ENCODE measurements at places on chromosomes 2 and 18.

DNA sequence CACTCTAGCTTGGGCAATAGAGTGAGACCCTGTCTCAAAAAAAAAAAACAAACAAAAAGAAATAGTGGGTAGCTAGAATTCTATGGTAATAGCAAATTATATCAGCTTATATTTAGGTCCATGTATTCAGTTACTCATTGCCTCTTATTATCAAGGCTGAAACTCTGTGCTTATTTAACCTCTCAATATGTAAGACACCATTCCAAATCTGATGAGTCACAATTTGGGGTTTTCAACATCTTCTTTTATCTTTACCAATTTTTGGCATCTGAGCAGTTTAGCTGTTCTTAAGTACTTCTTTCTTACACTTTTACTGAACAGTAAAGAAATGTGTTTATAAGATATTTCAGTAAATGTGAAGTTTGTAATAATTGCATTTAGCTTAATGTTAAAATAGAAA is 69.3 kb downstream of the TTC27 start:
- DNase-seq = no peak

- DNase-seq = no peak
Observed at GRCh38 chr2:198703281-198703680, 754.5 kb downstream of the SATB2 start.

- no peak for DNase-seq
Observed at GRCh38 chr2:176136374-176137251, 7.1 kb downstream of the HOXD8 start.

DNA sequence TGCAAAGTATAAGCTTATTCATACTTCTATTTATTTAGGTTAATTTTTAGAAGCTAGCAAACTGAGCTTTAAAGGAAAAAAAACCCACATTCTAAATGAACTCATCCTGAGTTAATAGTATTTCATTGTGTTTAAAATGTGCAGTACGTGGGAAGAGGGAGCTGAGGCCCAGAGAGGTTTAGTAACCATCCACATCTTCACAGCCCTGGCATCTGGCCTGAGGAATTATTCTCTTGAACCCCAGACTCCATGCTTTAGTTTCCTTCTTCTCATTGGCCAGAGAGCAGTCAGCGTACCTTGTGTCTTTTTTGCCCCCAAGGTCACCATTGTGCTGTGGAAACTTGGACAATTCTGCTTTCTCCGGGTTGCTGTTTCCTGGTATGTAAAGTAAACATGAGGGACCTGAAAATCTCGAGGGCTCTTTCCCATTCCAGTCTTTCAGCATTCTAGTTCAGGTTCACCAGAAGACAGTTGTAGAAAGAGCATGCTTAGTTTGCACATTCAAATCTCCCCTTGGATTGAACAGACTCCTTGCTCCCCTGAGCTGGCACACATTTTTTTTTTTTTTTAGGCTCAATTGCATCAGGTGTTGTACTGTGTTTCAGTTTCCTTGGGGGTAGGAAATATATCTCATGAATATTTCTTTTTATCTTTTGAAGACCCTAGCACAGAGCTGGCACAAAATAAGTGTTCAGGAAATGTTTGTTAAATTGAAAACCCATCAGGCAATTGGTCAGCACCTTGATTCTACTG is 81.4 kb downstream of the MYCN start:
- DNase-seq = no peak

GRCh38 chr2:182666674-182667314 is 49.3 kb upstream of the DNAJC10 start:
- DNase-seq = no peak

DNA sequence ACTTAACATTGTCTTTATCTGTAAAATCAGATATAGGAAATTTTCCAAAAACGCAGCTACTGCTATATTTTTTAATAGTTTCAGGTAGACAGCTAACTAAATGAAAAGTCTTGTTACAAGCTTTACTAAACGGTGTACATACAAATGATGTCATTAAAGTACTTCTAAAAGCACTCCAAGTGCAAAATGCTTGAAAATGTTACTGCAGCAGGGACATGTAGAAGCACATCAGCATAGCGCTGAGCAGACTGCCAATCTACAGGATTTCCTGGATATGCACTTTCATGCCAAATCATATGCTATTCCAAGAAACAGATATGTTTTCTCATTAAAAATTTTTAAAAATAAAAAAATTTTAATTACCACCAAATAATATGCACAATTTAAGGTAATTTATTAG is 61.7 kb downstream of the SMAD2 start:
- no peak for DNase-seq

DNA sequence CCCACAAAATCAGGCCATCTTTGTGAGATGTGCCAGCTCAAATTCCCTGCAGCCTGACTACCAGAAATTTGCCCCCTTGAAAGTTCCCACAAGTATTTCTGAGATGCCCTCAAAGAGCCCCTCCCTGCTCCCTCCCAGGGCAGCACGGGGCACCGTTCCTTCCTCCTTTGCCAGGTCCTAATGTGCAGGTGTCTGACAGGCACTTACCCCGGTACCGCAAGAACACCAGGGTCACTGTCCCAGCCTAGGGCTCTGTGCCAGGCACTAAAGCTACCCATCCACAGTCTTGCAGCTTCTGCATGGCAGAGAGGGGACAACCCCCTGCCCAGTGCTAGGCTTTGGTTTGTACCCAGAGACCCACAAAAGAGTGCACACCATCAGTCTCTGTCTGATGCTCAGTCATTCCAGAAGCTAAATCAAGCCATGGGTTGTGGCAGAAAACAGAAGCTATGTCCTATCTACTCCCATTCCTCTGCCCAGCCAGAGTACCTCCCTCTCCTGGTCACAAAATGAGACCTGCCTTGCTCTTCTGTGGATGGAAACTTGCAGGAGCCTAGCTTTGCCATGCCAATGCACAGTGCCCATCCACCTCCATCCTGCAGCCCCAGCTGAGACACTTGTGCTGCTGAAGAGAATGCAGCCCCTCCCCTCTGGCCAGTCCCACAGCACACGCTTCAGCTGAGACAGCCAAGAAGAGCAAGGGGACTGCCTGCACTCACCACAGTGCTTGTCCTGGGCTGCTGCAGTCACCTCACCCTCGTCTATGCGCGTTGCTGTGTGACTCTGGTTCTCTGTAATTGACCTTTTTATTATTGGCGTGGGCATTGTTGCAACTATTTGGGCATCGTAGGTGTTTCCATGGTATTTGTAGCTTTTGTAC is 48.7 kb downstream of the INPP5D start:
- DNase-seq = no peak

DNA sequence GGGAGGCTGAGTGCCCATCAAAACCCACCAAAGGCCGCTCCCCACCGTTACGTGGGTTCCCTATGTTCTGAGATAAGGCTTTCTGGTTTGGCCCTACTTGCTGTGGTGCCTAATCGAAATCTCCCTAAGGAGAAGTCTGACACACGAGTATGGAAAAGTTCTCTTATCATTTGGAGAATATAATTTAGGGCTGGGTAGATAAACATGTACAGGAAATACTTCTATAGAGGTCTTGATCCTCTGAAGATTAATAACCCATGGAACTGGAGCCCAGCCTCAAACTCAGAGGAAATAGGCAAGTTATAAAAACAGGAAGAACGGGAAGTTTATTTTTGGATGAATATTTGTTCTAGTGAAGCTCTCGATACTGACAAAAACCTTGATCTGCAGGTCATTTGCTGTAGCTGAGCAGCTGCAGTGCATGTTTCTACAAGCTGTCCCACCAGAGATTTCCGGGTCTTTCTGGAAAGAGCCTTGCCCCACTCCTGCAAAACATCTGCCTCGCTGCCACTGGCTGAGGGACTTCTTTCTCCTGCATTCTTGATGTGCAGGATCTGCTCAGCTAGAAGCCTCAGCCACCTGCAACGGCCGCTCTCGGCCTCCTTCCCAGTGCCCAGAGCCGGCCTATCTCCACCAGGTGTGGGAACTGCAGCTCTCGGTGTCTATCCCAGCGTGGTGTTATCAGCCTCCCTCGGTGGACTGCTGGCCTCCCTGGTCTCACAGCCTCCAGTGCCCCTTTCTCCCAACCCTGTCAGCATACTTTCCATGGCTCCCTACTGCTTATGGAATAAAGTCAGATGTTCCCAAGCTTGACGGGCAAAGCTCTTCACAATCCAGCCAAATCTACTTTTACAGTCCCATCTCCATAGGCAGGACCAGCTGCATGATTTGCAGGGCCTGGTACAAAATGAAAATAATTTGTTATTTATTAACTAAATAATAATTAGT is 48.6 kb downstream of the SPRED2 start:
- no peak for DNase-seq

GRCh38 chr2:31353179-31353578 is 61.4 kb downstream of the XDH start:
- DNase-seq = no peak

DNA sequence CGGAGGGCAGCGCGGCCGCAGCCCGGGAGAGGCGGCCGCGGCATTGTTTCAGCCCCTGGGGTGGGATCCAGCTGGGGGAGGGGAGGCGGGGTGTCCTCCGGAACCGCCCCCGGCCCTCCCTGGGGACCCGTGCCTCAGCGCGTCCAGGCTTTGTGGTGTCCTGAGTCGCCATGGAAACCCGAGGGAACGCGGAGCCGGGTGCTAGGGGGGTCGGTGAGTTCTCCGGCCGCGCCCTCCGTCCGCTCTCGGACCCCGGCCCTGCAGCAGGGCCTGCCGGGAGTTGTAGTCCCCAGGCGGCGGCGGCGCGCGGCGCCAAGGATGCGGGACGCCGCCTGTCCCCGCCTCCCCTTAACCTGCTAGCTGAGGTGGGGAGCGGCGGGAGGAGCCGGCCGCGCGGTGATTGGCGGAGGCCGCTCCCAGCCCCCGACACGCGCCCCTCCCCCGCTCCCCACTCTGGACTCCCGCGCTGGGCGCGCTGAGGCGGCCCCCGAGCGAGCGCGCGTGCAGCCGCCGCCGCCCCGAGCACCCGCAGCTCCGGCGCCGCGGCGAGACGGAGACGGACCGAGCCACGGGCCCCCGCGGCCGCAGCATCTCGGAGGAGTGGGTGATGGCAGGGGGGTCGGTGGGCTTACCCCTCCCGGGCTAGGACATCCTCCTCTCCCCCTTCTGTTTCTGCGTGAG is at the start of gene DPYSL5:
Gene DPYSL5 (plus strand): TSS at position 478 of the 681 bp plus-strand sequence. CDS start 50,368 bp downstream, outside the sequence.
- DNase-seq = no peak

DNA sequence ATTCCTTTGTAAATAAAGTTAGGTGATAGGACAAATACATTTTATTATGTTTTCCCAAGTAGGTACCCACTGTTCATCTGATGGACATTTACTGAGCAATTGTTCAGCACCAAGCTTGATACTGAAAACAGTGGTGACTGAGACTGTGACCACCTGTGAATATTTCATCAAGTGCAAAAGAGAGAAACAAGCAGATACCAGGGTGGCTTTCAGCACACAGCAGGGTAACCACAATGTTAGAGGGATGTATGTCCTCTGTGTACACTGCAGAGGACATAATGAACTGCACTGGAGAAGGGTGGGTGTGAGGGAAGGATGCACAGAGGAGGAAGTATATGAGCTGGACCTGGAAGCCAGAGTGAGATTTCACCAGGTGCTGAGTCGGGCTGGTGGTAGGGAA is 411.8 kb downstream of the RAD51AP2 start:
- DNase-seq = no peak

GRCh38 chr2:75326645-75327044 is 127.3 kb upstream of the TACR1 start:
- DNase-seq = no peak

GRCh38 chr2:42051543-42052235 is 3.9 kb downstream of the PKDCC start:
- DNase-seq = no peak

GRCh38 chr2:7701791-7702190 is 784.6 kb downstream of the RNF144A start:
- no peak for DNase-seq

GRCh38 chr2:73264783-73265182 is 19.5 kb downstream of the FBXO41 start:
- DNase-seq = no peak

DNA sequence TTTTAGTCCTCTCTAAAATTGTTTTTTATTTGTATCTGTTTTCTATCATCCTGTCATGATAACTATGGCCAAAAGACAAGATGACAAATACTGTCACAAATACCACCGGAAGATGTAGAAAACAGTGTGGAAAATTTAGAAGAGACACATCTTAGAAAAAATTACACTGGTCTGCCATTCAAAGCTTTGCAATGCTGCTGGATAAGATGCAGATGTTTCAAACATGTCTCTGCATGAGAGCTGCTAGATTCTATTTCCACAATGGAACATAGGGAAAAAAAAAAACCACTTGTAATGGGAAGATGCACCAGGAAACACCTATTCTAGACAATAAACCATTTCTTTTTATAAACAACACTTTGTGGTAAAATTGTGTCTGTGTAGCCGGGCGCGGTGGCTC is 5.8 kb upstream of the TAF1B start:
- DNase-seq = no peak

DNA sequence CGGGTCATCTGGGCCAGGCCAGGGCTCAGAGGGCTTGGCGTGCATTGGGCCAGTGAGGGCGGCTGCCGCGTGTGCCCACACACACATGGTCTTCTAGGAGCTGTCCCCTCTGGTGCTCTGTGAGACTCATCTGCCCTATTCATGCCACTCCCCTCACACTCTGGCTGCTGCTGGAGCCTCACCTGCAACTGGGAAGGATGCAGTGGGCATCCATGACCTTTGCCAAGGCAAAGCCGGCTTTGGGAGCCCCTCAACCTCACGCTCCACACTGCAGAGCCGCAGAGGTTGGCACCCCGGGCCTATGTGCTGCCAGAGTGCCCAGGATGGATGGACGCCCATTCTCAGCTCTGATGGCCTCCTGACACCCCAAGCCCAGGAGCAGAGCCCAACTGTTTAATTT is 330.2 kb upstream of the SALL3 start:
- DNase-seq = no peak

DNA sequence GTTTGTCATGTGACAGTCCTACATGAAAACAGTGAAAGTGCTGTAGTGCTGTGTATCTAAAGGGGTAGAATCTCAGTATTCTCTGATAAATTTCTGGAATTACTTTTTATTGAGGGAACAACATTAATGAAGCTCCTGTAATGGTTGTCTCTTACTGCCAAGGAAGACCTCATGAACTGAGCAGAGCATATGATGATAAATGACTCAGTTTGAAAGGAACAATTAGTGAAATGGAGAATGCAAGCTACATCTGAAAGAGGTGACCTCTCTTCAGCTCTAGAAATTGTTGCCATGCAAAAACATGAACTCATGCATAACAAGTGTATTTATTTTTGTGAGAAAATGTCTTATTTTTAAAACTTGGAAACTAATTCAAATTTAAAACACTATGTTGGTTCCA is 93.6 kb downstream of the SCN9A start:
- no peak for DNase-seq

DNA sequence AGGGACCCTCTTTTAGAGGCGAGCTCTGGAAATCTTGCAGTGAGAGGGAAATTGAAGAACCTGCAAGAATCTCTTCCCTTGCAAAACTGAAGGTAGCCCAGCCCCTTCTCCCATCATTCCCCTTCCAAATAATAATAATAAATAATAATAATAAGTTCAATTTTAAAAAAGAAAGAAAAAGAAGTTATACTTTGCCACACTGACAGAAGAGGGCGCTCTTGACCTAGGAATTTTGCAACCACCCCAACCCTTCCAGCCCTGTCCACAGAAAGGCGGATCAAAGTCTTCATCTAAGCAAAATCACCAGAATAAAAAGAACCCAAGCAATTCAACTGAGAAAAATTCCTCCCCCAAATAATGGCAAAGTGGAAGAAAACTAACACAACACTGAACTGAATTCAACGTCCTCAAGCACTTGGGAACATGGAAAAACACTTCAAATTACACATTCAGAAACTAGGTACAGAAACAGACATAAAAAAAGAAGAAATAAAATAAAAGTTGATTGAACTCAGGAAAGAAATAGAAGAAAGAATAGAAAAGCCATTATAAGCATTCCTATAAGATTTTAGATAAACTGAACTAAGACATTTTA is 98.9 kb upstream of the GLS start:
- peak; percentile 19 for DNase-seq

- DNase-seq = no peak
Observed at GRCh38 chr2:110124939-110125691, 9.5 kb upstream of the MALL start.

GRCh38 chr18:2850816-2851215 is 4.0 kb downstream of the EMILIN2 start:
- no peak for DNase-seq
